OCI-M1 (cell line): ENCODE measurements at places on chromosomes 2 and 18.

GRCh38 chr2:168811696-168812095 lies 9.3 kb downstream of the NOSTRIN start:
- no peak for DNase-seq

- DNase-seq: no peak
Observed at GRCh38 chr2:125455110-125455509, 1200.8 kb upstream of the GYPC start.

GRCh38 chr2:10252661-10253060 lies 50.0 kb upstream of the HPCAL1 start:
- DNase-seq: no peak

DNA sequence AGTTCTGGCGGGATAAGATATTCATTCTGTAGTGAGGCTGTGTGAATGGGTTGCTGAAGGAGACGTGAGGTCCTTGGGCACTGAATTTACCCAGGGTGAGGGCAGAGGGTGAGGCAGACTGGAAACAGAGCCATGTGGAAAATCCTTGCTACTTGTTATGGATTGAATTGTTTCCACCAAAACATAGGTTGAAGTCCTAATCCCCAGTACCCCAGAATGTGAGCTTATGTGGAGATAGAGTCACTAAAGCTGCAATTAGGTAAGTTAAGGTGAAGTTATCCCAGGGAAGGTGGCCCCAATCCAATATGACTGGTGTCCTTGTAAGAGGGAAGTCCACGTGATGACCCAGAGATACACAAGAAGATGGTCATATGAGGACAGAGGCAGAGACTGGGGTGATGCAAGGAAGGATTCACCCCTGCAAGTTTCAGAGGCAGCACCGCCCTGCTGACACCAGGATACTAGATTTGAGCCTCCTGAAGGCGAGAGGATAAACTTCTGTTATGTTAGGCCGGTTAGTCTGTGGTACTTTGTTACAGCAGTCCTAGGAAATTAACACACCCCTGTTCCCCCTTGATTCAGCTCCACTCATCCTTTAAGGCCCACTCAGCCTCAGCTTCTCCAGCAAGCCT lies 289.4 kb upstream of the MEX3C start:
- no peak for DNase-seq

DNA sequence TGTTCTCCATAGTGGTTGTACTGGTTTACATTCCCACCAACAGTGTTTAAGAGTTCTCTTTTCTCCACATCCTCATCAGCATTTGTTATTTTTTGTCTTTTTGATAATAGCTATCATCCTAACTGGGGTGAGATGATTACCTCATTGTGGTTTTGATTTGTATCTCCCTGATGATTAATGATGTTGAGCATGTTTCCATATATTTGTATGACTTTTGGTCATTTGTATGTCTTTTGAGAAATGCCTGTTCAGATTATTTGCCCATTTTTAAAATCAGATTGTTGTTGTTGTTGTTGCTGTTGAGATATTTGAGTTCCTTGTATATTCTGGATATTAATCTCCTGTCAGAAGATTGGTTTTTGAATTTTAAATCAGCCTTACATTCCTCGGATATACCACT lies 147.5 kb downstream of the NCOA1 start:
- no peak for DNase-seq

- peak; percentile 57 for DNase-seq
Observed at GRCh38 chr2:218569661-218570500, 1.2 kb downstream of the CNOT9 start.

GRCh38 chr2:45241061-45241561 lies 231.9 kb upstream of the SIX2 start:
- DNase-seq: no peak

- no peak for DNase-seq
Observed at GRCh38 chr2:125070726-125071505, 1045.8 kb downstream of the CNTNAP5 start.

GRCh38 chr2:20313659-20314058 lies 37.0 kb downstream of the PUM2 start:
- DNase-seq: no peak

DNA sequence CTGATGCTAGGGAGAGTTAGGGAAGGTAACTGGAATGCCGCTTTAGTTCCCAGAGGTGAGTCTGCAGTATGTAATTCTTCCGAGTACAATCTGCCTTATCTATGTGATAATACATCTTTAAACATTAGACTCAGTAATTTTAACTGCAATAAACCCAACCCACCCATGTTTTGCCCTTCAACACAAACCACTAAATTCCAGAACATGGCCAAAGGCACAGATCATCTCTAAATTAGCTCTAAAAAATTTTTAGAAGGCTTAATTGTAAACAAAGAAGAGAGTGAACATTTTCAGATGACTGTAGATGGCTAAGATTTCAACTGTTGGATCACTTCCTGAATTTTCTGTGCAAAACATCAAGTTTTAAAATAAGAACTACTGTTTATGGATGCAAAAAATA lies 488.7 kb upstream of the ID2 start:
- DNase-seq: no peak

GRCh38 chr2:144675731-144676130 lies 155.8 kb upstream of the ZEB2 start:
- DNase-seq: no peak

DNA sequence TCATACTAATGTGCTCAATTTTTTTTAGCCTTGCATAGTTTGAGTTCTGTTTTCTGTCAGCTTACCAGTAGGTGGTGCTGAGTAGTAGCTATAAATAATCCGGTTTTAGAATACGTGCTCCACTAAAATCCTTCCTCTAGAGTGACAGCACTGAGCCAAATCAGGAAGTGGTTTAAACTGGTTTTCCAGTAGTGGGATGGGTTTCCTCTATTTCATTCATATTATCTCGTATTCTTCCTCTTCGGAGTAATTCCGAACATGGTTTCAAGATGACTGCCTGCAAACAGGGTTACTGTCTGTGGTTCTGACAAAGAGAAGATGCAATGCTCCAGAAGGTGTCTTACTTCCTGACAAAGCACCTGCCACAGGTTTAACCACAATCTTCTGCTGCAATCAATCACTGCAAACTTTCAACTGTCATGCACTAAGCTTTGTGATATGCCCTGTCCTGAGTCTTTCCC lies 496.9 kb upstream of the VRK2 start:
- DNase-seq: peak; percentile 77

GRCh38 chr2:143357966-143358365 lies 228.7 kb downstream of the ARHGAP15 start:
- no peak for DNase-seq

GRCh38 chr2:223041527-223042109 lies 10.4 kb upstream of the KCNE4 start:
- peak; percentile 81 for DNase-seq

GRCh38 chr18:26335571-26336487 lies 109.6 kb downstream of the TAF4B start:
- DNase-seq: no peak

DNA sequence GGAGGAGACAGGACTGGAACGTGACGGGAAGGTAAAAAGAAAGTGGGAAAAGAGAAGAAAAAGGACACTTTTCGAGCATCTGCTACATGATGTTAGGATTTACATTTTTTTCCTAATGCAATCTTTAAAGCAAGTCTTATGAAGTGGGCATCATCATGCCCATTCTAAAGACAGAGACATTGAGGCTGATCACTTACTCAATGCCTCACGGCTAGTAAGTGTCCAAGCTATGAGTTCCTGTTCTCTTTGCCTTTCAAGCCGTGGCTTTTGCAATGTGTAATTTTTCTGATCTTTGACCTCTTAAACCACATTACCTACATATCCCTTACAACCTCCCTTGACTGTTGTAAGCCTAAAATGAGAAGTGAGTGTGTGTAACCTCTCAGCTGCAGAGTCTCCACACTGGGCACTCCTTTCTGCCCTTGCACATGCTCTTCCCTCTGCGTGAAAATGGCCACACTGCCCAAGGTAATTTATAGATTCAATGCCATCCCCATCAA lies 649.2 kb downstream of the RNF144A start:
- DNase-seq: no peak
